Retina (tissue), 1 donor: ENCODE measurements at places on chromosomes 1 and 21.

- no peak for DNase-seq
Measured at GRCh38 chr1:77056525-77056924, 162.7 kb downstream of the PIGK start.

DNA sequence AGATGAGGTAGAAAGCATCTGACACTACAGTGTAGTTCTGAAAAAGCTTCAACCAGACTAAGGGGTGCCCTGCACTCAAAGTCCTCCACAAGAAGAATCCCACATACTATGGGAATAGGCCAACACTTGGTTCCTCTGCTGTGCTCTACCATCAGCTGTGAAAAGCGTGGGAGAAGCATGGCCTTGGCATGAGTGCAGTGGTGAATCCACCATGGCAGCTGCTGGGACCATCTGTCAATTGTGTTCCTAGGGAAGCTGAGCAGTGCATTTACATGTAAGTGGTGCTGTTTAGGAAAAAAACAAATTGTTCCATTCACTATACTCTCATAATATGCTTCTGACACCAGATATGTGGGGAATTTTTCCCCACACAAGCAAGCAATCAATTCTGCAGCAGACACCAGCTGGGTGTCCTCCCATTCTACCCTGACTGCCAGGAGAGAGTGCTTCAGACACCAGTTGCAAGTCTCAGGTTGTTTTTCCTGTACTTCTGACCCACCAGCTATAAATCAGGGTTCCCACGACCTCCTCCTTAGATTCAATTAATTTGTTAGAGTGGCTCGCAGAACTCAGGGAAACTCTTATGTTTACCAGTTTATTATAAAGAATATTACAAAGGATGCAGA is 230.8 kb upstream of the CHRM3 start:
- no peak for DNase-seq

DNA sequence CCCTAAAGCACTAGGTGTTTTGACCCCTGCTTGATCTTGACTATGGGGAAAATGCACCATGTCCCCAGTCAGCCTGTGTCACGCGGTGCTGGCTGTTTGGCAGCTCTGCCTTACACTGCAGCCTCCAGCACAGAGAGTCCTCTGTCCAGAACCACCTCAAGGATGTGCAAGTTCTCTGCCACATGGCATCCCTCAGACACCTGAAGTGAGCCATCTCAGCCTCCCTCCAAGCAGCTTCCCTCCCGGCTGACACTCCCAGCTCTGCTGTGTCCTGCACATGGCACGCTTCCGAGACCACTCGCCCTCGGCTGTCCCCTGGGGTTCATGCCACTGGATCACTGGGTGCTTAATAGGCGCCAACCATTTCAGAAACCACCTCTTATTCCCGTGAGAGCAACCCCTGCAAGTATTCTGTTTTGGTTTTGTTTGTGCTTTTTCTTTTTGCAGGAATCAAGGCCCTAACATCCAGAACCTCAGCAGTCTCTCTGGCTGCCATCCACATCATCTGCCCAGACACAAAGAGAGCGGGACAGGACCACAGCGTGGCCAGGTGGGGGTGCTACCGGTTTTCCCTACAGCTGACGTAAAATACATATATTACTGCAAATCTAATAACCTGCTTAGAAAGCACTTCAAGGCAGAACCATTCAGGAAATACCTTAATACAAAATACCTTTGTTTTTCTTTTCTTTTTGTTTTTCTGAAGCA is 45.7 kb downstream of the CAPZB start:
- DNase-seq = peak; percentile 42

DNA sequence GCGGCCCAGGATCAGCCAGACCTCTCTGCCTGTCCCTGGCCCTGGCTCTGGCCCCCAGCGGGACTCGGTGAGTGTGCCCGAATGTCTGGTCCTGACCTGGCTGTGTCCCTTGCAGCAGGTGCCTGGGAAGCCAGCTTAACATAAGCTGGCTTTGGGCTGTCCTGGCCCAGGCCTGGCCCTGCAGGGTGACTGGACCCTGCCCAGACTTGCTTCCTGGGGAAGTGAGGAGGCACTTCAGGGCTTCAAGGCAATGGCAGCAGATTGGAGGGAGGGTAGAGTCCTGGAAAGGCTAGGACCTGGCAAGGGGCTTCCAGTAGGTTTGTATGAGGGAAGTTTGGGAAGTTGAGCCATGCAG is 16.4 kb downstream of the RPS6KA1 start:
- DNase-seq = no peak

- no peak for DNase-seq
Measured at GRCh38 chr1:111754984-111755330, 744 bp upstream of the DDX20 start.

DNA sequence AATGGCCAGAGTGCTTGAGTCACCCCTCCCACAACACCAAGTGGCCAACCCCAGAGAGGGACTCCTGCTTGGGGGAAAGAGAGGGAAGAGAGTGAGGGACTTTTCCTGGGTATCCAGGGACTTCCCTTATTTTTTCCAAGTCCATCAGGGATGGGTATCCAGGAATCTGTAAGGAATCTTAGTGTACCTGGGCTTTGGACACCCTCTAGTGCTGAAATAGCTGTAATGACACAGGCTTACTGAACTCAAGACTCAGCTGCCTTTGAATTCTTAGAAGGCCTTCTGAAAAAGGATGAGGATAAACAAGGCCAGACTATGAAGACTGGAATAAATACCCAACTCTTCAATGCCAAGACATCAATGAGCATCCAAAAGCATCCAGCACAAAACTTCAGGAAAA is 12.0 kb downstream of the TSHB start:
- no peak for DNase-seq

DNA sequence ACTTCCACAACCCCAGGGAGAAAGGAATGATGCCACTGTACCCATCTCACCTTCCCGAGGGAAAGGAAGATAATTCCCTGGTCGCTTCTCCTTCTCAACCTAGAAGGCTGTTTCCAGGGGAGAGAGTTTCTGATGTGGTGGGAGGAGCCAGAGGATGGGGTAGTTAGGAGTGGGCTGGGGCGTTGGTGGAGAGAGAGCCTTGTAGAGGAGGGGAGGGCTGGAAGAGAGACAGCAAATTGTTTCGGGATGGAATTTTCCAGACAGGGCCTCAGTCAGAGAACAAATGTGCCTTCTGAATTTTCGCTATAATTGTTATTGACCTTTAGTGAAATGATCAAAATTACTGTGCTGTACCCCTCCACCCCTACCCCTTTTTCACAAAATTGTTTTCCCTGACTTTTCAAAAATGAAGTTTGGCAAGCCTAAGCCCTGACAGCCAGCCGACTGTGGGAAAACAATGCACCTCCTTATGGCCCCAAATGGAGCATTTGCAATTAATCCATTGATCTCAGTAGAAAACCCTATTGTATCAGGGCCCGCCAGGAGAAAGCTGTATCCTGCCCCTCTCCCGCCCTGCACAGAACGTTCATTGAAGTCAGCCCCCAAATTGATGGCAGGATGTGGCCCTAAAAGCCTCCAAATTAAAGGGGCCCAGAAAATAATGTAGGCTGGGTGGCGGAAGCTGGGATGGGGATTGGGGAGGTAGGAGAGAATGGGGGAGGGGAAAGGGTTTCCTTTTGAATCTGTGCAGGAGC is 69.1 kb upstream of the JUN start:
- DNase-seq = no peak

- no peak for DNase-seq
Measured at GRCh38 chr1:61220536-61220935, 138.2 kb downstream of the NFIA start.

DNA sequence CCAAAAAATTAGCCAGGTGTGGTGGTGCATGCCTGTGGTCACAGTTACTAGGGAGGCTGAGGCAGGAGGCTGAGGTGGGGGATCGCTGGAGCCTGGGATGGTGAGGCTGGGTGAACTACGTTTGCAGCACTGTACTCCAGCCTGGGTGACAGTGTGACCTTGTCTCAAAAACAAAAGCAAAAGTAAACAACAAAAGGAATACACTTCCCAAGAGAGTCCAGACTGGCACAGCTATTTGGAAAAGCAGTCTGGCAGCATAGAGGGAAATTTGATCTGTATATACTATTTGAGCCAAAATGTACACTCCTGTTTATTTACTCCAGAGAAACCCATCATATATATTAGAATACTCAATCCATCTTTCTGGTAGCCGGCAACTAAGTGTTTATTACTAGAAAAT is 107.0 kb upstream of the HMCN1 start:
- DNase-seq = no peak

DNA sequence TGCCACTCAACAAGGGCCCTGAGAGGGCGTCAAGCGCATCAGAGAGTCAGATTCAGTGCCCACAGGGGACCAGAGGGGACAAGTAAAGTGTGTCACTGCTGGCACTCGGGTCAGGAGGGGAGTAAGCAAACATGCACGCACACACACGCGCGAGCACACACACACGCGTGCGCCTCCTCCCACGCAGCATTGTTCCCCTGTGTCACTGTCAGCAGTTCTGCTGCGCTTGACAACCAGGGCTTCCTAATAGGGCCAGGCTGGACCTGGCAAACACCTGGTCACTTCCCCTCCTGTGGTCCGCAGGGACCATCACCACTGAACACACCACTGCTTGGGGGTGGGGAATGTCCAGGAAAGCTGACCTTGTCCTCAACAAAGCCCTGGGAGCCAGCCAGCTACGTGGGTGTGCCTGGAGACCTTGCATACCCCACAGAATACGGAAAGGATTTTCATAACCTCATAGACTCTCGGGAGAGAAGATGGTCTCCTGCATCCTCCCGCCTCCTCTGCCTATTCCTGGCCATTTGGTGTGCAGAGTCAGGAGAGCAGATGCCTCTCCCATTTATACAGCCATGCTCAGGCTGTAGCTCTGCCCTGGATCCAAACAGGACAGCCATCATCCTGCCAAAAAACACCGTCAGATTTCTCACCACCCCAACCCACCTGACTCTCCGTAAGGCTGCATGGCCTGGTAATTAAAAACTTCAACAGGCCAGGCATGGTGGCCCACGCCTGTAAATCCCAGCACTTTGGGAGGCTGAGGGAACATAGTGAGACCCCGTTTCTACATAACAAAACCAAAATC is 73.2 kb downstream of the SSBP3 start:
- DNase-seq = no peak

- DNase-seq = no peak
Measured at GRCh38 chr1:243642936-243643335, 207.1 kb downstream of the AKT3 start.

DNA sequence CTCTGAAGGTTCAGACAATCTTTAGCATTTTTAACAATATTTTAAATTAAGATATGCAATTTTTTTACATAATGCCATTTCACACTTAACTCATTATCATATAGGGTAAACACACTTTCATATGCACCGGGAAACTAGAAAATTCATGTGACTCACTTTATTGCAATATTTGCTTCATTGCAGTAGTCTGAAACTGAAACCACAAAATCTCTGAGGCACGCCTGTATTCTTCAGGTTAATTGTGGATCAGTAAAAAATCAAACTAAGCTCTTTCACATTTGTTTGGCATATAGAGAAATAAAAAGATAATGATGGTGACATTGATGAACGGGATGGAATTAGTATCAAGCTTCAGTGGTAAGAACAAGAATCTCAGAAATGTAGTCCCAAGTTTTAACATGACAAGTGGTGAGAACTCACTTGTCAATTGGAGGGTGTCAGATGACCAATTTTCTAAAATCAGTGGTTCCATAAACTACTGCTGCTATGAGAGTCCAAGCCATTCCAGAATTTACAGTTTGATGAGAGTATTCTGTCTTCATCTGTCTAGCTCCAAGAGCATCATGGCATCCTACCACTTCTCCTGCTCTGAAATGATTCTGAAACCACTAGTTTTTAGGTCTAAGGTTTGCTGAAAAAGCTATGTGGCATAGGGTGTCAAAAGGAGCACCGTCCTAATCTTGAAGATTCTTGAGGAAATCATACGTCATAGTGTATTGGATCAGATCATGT is 281.0 kb downstream of the PTPRC start:
- no peak for DNase-seq

- no peak for DNase-seq
Measured at GRCh38 chr1:98058676-98059075, 137.8 kb upstream of the DPYD start.

GRCh38 chr1:205578780-205579571 is 52.8 kb downstream of the ELK4 start:
- no peak for DNase-seq

GRCh38 chr1:51607681-51608095 is 9.2 kb upstream of the OSBPL9 start:
- no peak for DNase-seq

- DNase-seq = no peak
Measured at GRCh38 chr1:117235863-117236465, 25.2 kb upstream of the VTCN1 start.

- DNase-seq = peak; percentile 40
Measured at GRCh38 chr1:47686731-47687630, 249.1 kb downstream of the FOXD2 start.

DNA sequence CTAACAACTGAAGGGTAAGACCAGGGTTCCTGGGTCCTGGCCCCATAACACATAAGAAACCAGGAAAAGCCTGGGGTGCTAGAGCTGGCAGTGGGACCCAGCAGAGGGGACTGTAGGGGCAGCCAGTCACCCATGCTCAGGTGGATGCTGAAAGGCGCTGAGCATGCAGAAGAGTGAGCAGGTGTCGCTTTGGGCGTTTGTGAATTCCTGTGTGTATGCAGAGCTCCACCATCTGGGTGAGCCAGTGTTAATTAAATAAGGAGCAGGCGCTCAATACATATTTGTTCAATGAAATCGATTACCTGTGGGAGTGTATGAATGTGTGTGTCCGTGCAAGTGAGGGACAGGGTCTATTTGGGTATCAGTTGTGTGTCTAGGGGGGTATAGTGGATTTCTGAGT is 499 bp downstream of the C1QA start:
- no peak for DNase-seq

DNA sequence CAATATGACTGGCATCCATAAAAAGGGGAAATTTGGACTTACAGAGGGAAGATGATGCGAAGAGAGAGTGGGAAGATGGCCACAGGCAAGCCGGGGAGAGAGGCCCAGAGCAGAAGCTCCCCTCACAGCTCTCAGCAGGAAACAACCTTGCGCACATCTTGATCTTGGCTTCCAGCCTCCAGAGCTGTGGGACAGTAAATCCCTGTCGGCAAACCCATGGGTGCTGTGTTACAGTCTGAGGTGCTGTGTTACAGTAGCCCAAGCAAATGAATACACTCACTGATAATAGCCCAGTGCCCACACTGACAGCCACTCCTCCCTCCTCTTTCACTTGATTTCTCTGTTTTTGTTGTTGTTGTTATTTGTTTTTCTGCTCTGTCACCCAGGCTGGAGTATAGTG is 22.4 kb downstream of the CDCA8 start:
- DNase-seq = no peak

DNA sequence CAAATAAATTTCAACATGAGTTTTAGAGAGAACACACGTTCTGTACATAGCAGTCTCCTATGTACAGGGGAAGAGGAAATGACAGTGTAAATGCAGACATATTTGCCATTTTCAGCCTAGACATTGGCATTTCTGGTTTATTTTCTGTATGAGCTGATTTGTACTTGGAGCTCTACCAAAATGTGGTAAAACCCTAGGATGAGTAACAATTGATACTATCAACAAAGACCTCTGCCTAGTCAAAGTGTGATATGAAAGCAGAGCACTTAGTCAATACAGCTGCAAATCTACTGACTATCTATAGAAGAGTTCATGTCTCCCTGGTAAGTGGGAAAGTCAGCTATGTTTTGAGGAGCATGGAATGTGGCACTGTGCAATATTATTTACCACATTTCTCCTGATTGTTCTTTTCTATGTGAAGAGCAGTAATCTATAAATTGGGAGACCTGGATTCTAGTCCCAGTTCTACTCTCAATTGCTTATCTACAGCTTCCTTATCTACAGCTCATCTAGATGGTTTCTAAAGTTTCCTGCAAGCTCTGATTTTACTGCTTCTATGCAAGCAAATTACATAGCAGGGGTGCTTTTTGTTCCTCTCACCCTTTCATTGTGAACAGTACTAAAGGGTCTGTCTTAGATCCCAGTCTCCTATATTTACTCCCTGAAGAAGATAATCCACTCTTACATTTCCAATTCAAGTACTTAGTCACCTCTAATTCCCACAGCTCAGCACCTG is 334.2 kb downstream of the NTNG1 start:
- DNase-seq = no peak
